Neural crest cell (in vitro differentiated cells): ENCODE measurements at places on chromosomes 6 and 20. TPM values are rescaled to one million over a fixed set of nuclear protein-coding genes. Genes with fewer than 3 reads are reported as not detected.

SRMS gene
- not detected in 2 replicates for total RNA-seq

GPX5 gene
- not detected in 2 replicates for total RNA-seq

DNA sequence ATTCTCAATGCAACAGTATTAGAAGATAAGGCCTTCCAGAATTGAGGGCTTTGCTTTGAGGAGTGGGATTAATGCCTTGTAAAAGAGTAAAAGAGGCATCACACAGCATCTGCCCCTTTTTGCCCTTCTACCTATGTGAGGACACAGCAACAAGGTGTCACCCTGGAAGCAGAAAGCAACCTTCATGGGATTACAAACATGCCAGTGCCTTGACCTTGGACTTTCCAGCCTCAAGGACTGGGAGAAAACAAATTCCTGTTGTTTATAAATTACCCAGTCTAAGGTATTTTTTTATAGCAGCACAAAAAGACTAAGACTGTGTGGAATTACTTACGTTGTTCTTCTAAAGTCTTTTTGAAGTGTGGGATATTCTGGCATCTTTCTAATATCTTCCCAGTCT is 150.0 kb upstream of the SLC22A16 start:
- no peak for DNase-seq

DNA sequence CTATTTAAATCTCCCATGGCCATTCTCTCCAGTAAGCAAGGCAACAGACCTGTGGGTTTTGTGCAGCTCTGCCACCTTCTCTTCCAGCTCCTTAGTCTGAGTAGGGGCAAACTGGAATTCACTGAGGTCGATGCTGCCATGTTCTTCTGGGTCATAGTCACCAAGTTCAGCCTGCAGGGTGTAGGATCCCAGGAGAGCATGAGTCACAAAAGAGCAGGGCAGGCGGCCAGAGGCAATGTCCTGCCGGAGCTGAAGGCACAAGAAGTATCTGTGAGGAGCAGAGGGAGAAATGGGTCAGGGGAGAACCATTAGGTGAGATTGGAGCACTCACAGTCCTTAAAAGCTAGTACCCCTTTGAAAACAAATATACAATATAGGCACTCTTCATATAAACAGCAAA is 73.7 kb downstream of the SMLR1 start:
- no peak for DNase-seq

GRCh38 chr20:62014488-62014775 is 51.2 kb downstream of the TAF4 start:
- no peak for DNase-seq

GRCh38 chr6:12478921-12479320 is 188.8 kb downstream of the EDN1 start:
- no peak for DNase-seq

DNA sequence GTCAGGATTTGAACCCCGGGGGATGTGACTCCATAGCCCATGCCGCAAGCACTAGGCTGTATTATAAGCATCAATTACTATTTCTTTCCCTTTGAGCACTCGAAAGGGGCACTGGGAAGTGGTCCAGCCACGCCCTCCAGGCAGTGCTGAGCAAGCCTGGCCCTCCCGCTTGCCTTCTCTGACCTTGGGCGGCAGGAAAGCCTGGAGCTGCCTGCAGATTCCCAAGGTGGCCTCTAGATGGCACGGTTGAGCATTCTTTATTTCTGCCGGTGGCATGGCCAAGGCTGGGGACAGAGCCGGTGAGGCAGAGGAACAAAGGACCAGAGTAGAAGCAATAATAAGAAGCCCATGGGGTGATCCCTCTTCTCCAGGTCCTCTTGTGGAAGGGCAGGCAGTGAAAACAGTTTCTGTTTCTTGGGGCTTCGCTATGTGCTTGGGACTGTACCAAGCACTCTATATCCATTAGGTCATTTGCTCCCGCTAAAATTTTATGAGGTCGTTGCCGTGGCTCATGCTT is 32.0 kb downstream of the ARHGAP40 start:
- DNase-seq, result peak; percentile 82

- DNase-seq, result no peak
These were observed 37.7 kb downstream of the PPP1R14C start for GRCh38 chr6:150180517-150180916.

- DNase-seq, result no peak
These were observed 65.7 kb downstream of the MRPL14 start for GRCh38 chr6:44061375-44062104.

DNA sequence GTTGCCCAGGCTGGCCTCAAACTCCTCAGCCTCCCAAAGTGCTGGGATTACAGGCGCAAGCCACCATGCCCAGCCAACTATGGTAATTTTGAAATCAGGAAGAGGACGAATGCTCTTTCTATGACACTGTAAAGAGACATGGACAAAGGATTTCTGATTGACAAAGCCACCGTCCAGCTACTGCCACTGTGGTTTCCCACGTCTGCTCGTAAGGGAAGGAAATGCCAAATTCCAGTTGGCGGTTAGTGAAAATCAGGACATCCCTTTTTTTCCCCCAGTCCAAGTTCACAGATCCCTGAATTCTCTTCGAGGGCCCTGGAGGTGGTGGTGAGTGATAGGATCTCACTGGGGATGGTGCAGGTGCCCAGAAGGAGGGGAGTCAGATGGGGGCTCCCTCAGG is 31.2 kb downstream of the SNAI1 start:
- DNase-seq, result no peak

DNA sequence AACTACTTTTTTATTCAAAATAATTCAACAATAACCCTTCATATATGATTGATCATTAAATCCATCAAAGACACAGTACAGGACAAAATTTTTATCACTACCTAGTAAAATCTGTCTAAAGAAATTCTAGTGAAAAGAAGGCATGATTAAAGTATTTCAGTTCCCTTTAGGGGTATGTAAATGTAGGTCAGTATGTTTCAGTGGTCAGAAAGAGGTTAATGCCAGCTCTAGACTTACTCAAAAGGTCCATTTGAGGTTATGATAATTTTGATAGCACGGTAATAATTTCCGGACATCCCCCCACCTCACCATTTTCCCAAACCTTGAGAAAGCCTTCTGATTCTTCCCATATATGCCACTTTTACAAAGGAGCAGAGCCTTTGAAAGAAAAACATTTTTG is 193.5 kb upstream of the ID4 start:
- DNase-seq, result no peak

DNA sequence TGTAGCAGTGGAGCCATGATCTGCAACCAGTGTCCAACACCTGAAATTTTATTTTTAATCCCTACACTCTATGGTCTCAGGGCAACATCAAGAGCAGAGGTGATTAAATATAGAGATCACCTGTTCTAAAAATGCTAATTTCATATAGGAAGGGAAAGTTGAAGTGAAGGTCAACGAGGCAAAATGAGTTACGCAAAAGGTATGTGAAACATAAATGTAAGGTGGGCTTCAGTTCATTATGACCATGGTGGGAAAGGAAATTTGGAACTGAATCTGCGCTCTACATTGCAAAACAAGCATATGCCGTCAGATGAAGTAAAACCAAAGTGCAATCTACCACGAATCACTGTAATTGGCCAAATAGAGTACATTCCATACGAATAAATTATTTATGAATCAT is 35.2 kb upstream of the STMND1 start:
- DNase-seq, result no peak

DNA sequence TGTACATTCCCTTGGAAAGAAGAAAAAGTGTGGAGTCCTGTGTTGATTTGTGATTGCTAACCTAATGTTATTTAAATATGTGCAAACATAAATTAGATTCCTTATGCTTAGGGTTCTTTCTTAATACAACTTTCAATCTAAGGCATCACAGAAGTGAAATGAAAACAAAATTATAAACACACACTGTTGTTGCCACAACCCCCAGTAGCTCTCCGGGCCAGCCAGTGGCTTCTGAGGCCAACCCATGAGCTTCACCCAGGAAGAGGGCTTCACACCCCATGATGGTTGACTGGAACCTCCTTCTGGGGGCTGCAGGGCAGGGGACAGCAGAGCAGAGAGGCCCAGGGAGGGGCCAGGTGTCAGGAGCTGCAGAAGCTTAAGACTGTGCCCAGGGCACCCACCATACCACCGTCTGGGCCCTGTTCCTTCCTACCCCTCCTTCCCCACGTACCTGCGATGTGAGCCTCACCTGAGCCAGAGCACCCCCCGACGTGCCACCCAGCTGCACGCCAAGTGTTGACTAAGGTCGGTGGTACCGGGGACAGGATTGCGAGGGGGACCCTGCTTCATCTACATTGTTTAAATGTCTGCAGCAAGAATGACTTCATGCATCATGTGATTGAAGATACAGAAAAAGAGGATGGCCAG is 110.5 kb downstream of the FAM120B start:
- DNase-seq, result no peak
